Endothelial cell of umbilical vein (primary cell): ENCODE measurements at places on chromosomes 7 and 10. TPM values are rescaled to one million over a fixed set of nuclear protein-coding genes. Genes with fewer than 3 reads are reported as not detected.

DNA sequence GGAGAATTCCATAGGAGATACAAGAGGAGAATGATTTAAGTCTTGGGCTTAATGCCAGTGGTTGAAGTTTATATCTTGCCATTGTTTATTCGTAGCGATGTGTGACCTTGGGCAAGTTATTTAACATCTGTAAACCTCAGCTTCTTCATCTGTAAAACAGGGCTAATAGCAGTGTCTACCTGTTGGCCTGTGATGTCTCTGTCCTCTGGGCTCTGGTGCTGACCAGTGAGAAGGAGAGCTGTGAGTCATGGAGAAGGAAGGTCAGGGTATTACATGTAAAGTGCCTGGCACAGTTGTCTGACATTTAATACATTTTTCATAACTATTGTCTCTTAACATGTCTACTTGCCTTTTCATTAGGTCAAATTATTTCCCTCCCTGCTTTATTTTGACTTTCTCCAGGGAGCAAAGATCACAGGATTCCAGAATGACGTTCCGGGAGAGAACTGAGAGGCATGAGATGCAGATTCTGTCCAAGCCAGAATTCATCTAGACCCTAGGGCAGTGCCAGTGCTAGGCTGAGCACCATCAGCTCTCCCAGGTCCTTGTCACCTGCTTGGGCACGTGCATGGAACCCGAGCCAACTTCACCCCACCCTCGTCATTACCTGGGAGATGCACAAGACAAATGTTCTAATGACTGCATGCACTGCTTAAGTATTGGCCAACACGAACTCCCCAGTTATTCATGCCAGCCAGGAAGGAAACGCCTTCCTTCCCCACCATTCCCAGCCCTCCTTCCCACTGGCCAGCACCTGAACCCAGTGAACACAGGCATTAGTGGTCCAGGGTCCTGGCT lies 187.9 kb downstream of the DPY19L1 start:
- H3K27ac ChIP-seq: no peak overlapping the region
- H3K27me3 ChIP-seq: peaks cover 3% of the 10 kb centered on the region
- DNase-seq: peak; percentile 21

DNA sequence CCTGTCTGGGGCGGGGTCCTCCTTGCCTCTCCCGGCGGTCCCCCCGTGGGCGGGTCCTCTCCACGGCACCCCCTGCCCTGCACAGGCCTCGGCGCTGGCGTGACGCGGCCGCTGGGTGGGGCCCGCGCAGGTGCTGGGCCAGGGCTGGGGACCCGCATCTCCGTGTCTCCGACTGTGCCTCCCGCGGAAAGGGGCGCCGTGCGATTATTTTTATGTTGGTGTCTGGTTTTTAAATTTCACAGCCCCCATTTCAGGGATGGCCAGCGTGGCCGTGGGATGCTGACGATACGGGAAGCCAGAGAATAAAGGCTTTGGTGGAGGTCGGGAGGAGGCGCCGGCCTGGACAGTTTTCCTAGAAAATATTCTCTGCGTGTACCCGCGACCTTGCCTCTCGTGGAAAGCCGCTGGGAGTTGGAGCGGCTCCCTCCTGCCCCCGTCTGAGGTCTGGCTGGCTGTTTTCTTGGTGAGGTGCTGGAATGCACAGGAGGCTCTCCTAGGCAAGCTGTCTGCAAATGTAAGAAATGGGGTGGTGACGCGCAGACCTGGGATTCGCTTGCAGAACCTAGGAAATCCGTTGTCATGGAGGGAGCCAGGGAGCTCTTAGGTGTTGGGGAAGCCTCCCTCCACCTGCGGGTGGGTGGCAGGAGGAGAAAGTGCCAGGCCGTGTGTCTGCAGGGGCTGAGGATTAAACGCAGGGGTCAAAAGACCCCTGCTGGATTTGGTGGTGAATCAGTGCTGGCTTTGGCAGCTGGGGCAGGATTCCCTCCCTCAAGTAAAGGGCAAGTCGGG lies 28.7 kb upstream of the JAKMIP3 start:
- no peaks in the 10 kb centered on the region for H3K4me1 ChIP-seq
- no peaks in the 10 kb centered on the region for H3K36me3 ChIP-seq

GRCh38 chr10:63217120-63217605 lies 84.0 kb downstream of the NRBF2 start:
- DNase-seq: peak; percentile 74
- peak overlapping the region; percentile 30 for H3K27ac ChIP-seq
- H3K4me1 ChIP-seq: peaks cover 4% of the 10 kb centered on the region
- peaks cover 18% of the 10 kb centered on the region for H3K36me3 ChIP-seq
- H3K4me3 ChIP-seq: no peak overlapping the region

Gene TRPV5
- polyA plus RNA-seq: not detected in 2 replicates

DNA sequence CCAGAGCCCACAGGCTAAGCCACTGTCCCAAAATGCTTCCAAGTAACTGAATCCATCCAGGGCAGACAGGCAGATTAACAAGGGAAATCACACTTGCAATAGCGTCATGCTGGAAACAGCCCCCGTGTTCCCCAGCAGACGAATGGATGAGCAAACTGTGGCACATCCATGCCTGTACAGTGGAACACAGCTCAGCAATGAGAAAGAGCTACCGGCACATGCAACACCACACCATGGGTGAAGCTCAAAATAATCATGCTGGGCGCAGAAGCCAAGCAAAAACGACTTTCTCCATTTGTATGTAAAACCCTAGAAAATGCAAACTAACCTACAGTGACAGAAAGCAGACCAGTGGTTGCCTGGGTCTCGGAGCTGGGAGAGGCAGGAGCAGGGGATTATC lies 153.1 kb downstream of the SLIT1 start:
- DNase-seq: no peak
- peaks cover 2% of the 10 kb centered on the region for H3K27me3 ChIP-seq
- no peak overlapping the region for H3K27ac ChIP-seq
- peaks cover 2% of the 10 kb centered on the region for H3K4me1 ChIP-seq
- H3K36me3 ChIP-seq: no peaks in the 10 kb centered on the region

GRCh38 chr7:30260246-30260768 lies 24.1 kb upstream of the ZNRF2 start:
- no peak for DNase-seq
- H3K4me3 ChIP-seq: no peak overlapping the region
- no peaks in the 10 kb centered on the region for H3K36me3 ChIP-seq
- peaks cover 6% of the 10 kb centered on the region for H3K27me3 ChIP-seq
- H3K4me1 ChIP-seq: no peaks in the 10 kb centered on the region

DNA sequence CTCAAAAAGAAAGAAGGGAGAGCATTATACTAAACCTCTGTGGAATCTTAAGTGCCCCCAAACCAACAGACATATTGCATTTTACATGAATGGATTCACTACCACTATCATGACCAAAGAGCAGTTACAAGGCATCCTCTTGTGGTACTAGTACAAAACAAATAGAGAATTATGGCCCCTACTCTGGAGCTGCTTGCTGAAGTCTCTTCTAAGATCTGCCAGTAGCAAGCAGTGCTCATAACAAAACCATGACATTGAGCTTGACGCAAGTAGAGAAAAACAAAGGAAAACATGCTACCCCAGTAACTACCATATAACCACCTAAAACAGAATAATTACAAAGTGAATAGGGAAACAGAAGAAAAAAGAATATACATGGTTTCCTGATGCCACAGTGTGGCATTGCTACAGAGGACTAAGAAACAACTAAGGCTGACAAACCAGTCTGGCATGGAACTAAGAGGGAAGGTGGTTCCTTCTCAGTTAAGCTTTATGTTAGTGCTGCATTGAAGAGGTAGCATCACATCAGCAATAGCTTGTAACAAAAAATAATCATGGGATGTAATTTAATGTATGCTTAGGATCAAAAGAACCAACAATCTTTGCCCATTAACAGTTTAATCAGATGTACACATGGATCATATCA lies 150.2 kb upstream of the AGR3 start:
- no peaks in the 10 kb centered on the region for H3K36me3 ChIP-seq
- H3K4me3 ChIP-seq: no peak overlapping the region
- H3K27ac ChIP-seq: no peak overlapping the region
- peaks cover 12% of the 10 kb centered on the region for H3K4me1 ChIP-seq

Gene TMEM130
- not detected in 2 replicates for polyA plus RNA-seq

Gene SDHAF3
- polyA plus RNA-seq: 1.3 and 1.7 TPM in 2 replicates

Gene C10orf62
- polyA plus RNA-seq: not detected in 2 replicates

- DNase-seq: no peak
- H3K36me3 ChIP-seq: no peaks in the 10 kb centered on the region
- H3K27me3 ChIP-seq: peaks cover 29% of the 10 kb centered on the region
- H3K27ac ChIP-seq: no peak overlapping the region
- peak overlapping the region; percentile 44 for H3K4me3 ChIP-seq
These were observed 7.2 kb downstream of the HOXA13 start for GRCh38 chr7:27192546-27193334.

GRCh38 chr10:121708728-121709674 lies 110.8 kb upstream of the FGFR2 start:
- H3K27ac ChIP-seq: no peak overlapping the region
- no peaks in the 10 kb centered on the region for H3K4me1 ChIP-seq
- no peak for DNase-seq
- H3K4me3 ChIP-seq: no peak overlapping the region
- no peaks in the 10 kb centered on the region for H3K27me3 ChIP-seq

- H3K4me3 ChIP-seq: no peak overlapping the region
- no peak for DNase-seq
- no peaks in the 10 kb centered on the region for H3K36me3 ChIP-seq
These were observed 672.2 kb upstream of the LRRN3 start for GRCh38 chr7:110418659-110419280.

DNA sequence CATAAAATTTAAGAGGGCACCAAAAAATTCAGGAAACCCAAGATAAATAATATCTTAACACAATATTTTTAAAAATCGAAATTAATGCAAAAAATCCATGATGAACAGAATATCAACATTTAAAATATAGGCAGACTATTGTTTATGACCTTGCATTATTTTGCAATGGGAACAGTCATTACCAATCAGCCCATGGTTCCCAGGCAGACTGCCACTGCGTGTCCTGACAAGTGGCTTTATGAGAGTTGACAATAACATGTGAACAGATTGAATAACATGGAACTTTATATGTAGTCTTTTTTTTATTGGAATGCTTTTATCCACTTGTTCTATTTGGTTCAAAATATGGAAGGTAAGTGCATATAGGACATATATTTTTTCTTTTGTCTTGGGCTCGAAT lies 3.1 kb upstream of the AVPI1 start:
- H3K4me3 ChIP-seq: no peak overlapping the region
- no peaks in the 10 kb centered on the region for H3K27me3 ChIP-seq
- H3K27ac ChIP-seq: no peak overlapping the region
- no peak for DNase-seq

Gene NUTM2B
- 0.19 and 0.35 TPM in 2 replicates for polyA plus RNA-seq

Gene DDC
- not detected in 2 replicates for polyA plus RNA-seq

Gene LYZL2
- polyA plus RNA-seq: not detected in 2 replicates
